Aorta (tissue), 5 donors: ENCODE measurements at places on chromosomes 4 and X. TPM values are rescaled to one million over a fixed set of nuclear protein-coding genes. Genes with fewer than 3 reads are reported as not detected.
A peak's percentile ranks its signal among the peaks of the same experiment; 100 is the strongest.

DNA sequence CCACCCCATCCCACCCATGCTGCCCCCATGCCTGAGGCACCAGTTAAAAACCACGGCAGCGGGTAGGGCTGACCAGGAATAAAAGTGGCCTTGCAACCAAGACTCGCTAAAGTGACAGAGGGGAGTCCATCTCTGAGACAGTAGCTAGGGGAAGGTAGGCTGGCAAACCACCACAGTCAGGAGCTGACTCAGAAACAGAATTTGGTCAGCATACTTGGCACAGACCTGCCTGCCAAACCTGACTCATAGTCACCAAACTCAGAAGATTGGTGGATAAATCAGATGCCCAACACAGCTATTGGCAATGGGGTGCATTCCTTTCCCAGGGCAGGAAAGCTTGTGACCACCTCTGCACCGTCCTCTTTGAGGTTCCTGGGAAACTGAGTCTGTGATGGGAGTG is 193.8 kb downstream of the BCOR start:
- no peak for DNase-seq

Gene NEXMIF
- 4.1 TPM for total RNA-seq

Gene SMIM10
- total RNA-seq, result 11.8 TPM

GRCh38 chr4:39706741-39707511 is 9.0 kb downstream of the UBE2K start:
- DNase-seq, result no peak

Gene CLDN34
- total RNA-seq, result 0.36 TPM

DNA sequence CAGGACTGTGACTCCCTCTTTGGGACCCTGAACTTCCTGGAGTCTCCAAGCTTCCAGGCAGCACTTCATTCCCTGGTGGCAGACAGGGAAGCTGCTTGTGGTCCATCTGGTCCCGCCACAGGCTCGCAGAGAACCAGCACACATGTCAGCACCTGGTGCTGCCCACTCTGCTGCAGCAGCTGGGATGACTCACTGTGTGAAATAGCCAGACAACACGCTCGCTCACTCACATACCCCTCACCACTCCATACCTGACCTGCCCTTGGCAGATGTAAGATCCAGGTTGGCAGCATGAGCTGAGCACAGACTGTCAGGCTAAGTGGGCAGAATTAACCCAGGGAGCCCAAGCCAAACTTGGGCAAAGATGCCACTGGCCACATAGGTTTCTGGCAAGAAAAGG is 613.5 kb downstream of the PCDH18 start:
- peak; percentile 46 for DNase-seq

Gene RAB40AL
- 2.9 TPM for total RNA-seq

GRCh38 chrX:8049827-8050226 is 121.2 kb downstream of the VCX2 start:
- DNase-seq, result no peak
